Endothelial cell (in vitro differentiated cells): ENCODE measurements at places on chromosomes 4 and X.
A peak's percentile ranks its signal among the peaks of the same experiment; 100 is the strongest.

DNA sequence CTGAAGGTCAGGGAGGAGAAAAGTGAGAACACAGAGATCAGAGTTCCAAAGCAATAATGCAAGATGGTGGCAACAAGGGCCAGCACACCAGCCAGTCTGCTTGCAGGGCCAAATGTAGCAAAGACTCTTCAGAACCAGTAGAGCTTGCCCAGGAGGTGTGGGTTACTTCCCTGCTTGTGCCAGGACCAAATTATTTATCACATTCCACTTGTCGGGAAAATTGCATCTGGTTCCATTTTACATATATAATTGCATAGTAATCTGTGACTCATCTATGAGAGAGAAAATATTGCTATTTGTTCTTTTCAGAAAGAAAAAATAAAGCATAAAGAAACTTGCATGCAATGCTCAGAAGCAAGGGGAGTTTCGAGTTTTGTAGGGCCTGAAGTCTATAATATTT, 41.4 kb downstream of the MAML3 start:
- no peak for DNase-seq

GRCh38 chr4:173494013-173494970, 35.7 kb downstream of the HAND2 start:
- peak; percentile 56 for DNase-seq

DNA sequence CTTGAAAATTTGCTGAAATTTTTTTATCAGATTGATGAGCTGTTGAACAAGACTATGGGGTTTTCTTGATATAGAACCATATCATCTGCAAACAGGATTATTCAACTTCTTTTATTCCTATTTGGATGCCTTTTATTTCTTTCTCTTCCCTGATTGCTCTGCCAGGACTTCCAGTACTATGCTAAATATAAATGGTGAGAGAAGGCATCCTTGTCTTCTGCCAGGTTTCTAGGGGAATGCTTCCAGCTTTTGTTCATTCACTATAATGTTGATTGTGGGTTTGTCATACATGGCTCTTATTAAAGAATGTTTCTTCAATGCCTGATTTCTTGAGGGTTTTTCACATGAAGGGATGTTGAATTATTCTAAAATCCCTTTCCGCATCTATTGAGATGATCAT, 1139.5 kb downstream of the FAM133A start:
- DNase-seq: no peak

DNA sequence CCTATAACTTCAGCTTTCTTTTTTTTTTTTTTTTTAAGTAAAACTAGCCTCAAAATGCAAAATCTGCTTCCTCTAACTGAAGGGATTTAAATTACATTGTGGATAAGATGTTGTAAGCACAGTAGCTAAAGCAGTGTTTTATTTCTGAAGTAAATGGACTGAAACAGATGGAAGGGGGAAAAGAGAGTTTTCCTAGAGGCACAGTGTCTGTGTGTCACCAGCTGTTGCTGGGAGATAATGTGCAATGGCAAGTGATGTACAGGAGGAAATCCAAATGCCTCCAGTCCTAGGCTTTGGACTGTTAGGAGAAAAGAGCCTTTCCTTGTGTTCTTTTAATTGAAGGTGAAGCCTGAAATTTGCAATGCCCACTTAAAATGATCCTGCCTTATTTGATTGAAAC, 672.1 kb downstream of the GRXCR1 start:
- no peak for DNase-seq

GRCh38 chrX:66232296-66232695, 68.2 kb downstream of the HEPH start:
- DNase-seq: no peak

DNA sequence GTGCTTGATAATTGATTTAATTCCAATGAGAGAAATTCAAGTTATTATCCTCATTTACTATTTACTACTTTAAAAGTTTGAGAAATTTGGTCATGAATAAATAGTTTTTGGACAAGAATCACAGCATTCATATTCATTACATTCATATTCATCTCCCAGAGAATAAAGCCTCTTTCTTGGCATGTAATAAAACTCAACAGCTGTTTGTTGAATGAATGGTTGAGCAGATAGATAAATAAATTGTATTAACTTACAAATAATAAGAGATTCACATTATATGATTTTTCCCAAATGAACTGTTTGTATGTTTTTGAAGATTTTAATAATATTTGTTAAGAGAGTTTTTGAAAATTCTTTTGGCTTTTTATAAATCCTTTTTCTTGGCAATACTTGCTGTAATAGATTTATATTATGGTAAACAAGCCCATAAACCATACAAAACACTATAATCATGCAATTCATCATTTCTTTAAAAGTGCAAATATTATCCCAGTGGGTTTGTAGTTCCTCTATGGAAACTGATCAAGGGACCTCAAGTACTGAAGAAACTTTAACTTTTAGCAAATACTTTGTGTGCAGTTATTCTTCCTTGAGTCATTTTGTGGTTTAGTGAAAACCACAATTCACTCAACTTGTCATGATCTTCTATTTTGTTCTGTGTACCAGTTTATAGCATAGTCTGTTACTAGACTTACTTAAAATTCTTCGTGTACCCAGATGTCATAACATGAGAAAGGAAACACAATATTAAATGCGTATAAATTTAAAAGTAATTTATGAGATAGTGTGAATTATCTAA, 371.8 kb downstream of the ADGRL3 start:
- DNase-seq: no peak

DNA sequence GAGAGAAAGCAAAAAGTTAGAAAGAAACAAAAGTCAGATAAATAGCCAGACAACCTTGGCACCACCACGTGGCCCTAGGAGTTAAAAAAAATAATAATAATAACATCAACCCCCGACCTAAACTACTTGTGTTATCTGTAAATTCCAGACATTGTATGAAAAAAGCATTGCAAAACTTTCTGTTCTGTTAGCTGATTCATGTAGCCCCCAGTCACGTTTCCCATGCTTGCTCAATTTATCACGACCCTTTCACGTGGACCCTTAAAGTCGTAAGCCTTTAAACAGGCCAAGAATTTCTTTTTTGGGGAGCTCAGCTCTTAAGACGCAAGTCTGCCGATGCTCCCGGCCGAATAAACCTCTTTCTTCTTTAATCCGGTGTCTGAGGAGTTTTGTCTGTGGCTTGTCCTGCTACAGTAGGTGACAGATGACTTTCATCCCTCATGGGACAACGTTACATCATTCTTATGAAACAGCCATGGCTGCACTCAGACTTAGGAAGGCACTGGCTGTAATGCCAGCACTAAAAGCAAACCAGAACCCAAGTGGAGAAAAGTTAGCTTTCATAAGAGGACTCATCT, 520 bp downstream of the ACOX3 start:
- no peak for DNase-seq
